GOT3 (cell line): ENCODE measurements at places on chromosomes 5 and 9.

DNA sequence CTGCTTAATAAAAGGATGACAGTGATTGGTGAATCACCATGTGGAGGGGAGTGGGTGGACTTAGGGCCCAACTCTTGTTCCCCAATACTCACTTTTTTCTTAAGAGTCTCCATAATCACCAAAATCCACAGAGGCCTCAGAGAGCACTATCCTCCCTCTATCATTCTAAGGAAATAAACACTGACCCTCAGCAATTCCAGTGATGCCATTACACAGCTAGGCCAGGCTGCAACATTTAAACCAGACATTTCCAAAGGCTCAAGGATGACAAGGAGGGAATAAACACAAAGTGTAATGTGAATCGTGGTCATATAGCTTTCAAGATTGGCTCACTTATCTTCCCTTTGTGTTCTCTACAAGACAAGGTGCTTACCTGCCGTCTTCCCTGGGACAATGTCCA, 2.4 kb upstream of the ARSI start:
- DNase-seq, result no peak

DNA sequence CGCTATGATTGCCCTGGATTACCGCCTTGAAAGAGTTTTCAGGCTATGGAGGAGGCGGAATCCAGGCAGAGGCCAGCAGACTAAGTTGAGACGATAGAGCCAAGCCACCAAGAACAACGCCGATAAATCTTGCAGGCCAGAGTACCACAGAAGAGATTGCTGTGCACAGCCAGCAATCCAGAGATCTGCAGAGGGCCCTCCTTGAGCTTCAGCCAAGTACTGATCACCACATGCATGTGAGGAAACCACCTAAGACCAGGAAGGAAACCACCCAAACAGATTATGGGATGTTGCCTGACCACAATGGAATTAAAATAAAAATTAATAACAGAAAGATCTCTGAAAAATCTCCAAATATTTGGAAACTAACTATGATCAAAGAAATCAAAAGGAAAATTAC, 74.9 kb downstream of the GCNT4 start:
- no peak for DNase-seq

DNA sequence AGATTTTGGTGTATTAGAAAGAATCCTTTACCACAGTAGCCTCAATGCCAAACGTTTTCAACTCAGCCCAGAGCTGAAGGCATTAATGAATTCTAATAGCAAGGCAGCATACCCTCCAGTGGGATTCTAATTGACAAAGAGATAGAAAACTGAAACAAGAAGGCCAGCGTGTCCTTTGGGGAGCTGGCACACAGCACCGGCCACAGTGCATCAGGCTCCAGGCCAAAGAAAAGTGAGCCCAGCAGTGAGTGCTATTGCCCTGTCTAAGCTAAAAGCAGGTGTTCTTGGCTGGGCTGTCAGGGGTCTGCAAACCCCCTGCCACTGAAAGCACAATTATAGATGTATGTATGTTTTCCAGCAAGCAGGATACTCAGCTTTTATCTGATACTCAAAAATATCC, 40.4 kb downstream of the PPIC start:
- no peak for DNase-seq

DNA sequence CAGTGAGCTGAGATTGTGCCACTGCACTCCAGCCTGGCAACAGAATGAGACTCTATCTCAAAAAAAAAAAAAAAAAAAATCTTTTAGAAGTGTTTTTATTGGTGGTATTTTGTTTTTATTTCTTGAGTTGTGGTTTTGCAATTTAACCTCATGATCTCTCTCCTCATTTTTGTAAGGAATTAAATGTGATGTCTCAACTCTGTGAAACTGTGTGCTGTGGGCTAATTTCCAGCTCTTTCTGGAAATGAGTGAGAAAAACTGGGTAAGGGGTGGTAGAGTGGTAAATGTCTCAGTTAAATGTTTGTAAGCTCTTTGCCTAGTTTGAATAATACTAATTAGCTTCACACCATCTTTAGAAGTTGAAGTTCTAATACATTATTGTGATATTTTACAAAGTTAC, 29.0 kb downstream of the ACO1 start:
- no peak for DNase-seq

- no peak for DNase-seq
Measured at GRCh38 chr9:124504530-124505005, 2.6 kb downstream of the NR5A1 start.

GRCh38 chr9:109251080-109251775, 69.6 kb downstream of the EPB41L4B start:
- DNase-seq, result no peak

- DNase-seq, result no peak
Measured at GRCh38 chr5:167296661-167297060, 994.8 kb upstream of the WWC1 start.

- no peak for DNase-seq
Measured at GRCh38 chr5:78879516-78879915, 105.6 kb downstream of the ARSB start.

- peak; percentile 23 for DNase-seq
Measured at GRCh38 chr5:157328277-157328912, 62.5 kb downstream of the CYFIP2 start.

GRCh38 chr9:115923903-115924668, 229.5 kb upstream of the PAPPA start:
- no peak for DNase-seq

- DNase-seq, result no peak
Measured at GRCh38 chr5:56710826-56711590, 104.3 kb upstream of the MAP3K1 start.

- DNase-seq, result no peak
Measured at GRCh38 chr9:4475301-4475700, 15.0 kb upstream of the SLC1A1 start.

- DNase-seq, result no peak
Measured at GRCh38 chr5:118578093-118578492, 410.3 kb downstream of the DTWD2 start.

- DNase-seq, result no peak
Measured at GRCh38 chr9:33813712-33814641, 3.0 kb upstream of the UBE2R2 start.

- no peak for DNase-seq
Measured at GRCh38 chr5:50853151-50853550, 186.7 kb downstream of the PARP8 start.

DNA sequence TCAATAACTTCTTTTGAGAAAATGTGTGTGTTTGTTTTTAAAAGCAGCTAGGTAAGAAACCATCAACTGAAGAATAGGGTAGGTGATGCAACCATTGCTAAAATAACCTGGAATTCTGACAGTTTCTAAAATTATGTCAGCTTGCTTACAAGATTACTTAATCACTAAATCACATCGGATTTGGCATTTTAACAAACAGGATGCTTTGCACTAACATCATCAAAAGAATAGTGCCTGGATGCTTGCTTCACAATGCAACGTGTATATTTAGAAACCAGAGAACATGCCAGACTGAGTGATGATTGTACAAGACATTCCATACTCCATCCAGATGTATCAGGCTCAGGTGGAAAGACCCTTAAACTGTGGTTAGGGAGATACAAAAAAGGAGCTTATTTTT, 43.9 kb downstream of the PAM start:
- no peak for DNase-seq

- DNase-seq, result no peak
Measured at GRCh38 chr5:23033864-23034263, 180.7 kb upstream of the CDH12 start.

GRCh38 chr9:116844621-116845020, 157.5 kb downstream of the TRIM32 start:
- no peak for DNase-seq

GRCh38 chr5:123855609-123856008, 343.6 kb downstream of the CSNK1G3 start:
- DNase-seq, result no peak

- no peak for DNase-seq
Measured at GRCh38 chr9:78291240-78291925, 5.5 kb upstream of the PSAT1 start.

- no peak for DNase-seq
Measured at GRCh38 chr5:180289966-180290365, 1.9 kb downstream of the MAPK9 start.

DNA sequence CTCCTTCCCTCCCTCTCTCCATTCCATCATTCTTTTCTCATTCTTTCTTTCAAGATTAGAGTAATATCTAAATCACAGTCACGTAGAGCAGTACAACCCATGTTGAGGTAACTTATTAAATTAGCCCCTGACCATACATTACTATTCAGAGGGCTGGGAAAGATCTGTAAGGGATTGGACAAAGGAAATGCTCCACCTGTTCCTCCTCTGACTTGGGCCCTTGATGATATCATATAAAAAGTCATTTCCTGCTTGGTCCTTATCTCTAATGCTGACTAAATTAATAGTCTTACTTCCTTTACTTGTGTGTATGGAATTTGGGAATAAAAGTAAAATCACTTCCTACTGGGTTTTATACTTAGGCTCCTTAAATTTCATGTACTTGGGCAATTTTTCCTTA, 40.8 kb downstream of the SNX18 start:
- no peak for DNase-seq

DNA sequence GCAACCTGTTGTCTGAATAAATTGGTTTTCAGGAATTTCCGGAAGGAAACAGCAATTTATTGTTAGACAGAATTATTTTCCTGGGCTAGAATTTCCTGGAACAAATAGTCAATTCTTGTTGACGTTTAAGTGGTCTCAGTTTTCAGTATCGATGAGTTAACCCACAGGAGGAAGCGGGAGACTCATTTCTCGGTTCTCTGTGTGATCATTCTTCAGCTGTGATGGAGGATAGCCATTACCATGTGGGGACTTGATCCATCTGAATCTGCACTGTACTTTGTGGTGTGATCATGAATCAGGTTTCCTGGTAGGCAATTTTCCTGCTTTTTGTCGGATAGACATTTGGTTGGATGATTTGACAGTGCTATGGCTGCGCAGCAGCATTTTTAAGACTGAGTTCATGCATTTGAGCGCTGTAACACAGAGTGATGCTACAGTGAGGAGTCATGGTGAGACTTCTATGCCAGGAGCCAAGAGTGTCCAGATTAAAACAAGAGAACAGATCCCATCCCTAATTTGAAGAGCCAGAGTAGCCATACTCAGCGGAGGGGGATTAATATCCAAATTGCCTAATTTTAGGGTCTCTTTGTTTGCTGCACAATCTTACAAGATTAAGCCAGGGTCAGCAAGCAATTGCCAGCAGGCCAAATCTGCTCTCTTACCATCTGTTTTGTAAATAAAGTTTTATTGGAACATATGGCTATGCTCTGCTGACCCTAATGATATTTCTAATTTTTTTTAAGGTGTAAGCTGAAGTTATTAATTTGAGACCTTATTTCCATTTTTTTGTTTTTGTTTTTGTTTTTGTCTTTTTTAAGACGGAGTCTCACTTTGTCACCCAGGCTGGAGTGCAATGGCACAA, 355.9 kb downstream of the RAB3C start:
- DNase-seq, result no peak

- DNase-seq, result no peak
Measured at GRCh38 chr9:134267881-134268724, 58.2 kb upstream of the RXRA start.

GRCh38 chr5:68334553-68334886, 119.0 kb downstream of the PIK3R1 start:
- no peak for DNase-seq

GRCh38 chr9:15711531-15711930, 158.7 kb downstream of the CCDC171 start:
- DNase-seq, result no peak

GRCh38 chr5:114146398-114146797, 215.5 kb upstream of the KCNN2 start:
- no peak for DNase-seq

DNA sequence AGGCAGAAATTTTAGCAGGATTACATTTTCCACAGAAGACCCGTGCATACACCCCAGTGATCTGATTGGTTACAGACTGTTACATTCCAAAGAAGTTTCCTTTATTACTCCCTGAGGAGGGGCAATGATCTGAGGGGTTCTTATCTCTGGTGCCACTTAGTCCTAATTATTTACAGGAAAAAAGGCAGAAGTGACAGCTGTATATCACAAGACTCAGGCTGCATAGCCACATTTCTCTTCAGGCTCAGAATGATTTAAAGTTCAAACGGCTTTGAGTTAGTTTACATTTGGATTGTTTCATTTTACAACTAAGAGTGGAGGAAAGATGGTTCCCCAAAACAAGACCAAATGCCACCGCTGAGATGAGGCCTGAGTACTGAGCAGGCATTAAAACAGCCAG, 17.3 kb downstream of the NAIF1 start:
- no peak for DNase-seq

GRCh38 chr9:84310883-84311282, 29.7 kb downstream of the SLC28A3 start:
- DNase-seq, result no peak

- DNase-seq, result no peak
Measured at GRCh38 chr5:111774525-111774924, 17.5 kb upstream of the NREP start.

DNA sequence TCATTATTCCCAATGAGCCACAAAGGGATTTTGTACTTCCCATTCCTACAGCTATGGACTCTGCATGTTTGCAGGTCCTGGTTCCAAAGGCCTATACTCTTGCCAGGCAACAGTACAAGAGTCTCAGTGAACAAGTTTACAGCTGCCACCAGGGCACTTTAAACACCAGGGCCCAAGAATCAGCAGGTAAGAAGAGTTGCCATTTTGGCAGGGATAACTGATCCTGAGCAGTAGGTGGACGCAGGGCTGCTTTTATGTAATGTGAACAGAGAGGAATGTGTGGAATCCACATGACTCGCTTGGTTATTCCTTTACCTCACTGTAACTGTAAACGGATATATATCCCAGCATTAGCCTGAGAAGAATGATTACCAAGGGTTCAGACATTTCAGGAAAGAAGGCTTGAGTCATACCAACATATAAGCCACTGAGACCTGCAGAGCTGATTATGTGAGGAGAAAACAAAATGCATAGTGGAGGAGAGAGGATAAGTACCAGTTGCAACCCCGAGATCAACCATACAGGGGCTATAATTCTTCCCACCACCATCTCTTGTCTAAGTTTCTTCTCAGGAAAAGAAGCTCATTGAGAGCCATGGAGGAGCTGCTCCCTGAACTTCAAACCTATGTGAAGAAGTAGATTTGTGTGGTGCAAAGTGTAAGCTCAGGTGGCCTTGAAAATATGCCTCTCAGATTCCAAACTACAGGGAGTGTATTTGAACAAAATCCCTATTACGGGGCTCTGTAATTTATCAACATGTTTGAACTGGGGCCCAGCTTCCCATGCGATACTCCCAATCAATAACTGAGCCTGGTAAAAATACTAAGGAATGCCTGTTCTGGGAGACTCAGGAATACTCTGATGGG, 24.6 kb downstream of the RAPGEF6 start:
- no peak for DNase-seq
